ENCODE measurements at places on chromosomes 4 and X. TPM values are rescaled to one million over a fixed set of nuclear protein-coding genes. Genes with fewer than 3 reads are reported as not detected.

Gene TXK
- total RNA-seq = 6.4 TPM

GRCh38 chrX:15549189-15550012 is 48.8 kb downstream of the BMX start:
- H3K4me3 ChIP-seq = no peak overlapping the region
- no peaks in the 10 kb centered on the region for H3K4me1 ChIP-seq
- DNase-seq = no peak

Gene PNMA5
- total RNA-seq = not detected

DNA sequence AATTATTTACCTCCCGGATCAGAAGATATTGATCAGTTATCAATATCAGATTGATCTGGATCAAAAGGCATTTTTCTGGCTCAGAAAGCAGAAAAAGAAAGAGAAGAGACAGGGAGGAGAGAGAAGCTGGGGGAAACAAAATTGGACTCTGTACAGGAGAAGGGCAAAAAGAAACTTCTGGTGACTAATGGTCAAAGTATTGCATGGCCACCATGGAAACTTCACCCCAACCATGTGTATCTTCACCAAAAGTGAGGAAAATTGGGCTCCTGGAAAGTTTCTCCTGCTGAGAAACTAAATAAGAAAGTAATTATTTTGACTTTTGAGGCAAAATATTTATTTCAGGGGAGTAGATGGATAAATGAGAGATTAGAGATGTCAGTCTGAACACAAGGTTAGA is 33.9 kb downstream of the RNF150 start:
- H3K36me3 ChIP-seq = no peaks in the 10 kb centered on the region
- H3K27ac ChIP-seq = no peak overlapping the region
- DNase-seq = no peak
- H3K4me3 ChIP-seq = no peak overlapping the region
- H3K4me1 ChIP-seq = no peaks in the 10 kb centered on the region
- H3K27me3 ChIP-seq = no peaks in the 10 kb centered on the region

DNA sequence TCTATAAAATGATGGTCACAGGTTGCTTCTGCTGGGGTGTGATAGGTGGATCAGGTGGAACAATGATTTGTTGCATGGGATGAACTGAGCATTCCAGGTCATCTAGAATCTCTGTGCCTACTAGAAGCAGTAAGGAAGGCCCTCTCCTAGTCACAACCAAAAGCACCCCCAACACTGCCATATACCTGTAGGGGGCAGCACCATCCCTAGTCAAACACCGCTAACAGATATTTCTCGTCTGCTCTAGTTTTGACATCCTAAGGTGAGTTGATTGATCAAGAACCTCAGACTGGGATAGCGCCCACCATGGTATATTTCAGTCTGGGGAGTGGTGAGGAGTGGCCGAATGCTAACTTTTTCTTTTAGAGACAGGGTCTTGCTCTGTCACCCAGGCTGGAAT is 160.2 kb downstream of the NHS start:
- no peak for DNase-seq
- H3K27ac ChIP-seq = no peak overlapping the region
- H3K27me3 ChIP-seq = no peaks in the 10 kb centered on the region
- H3K36me3 ChIP-seq = no peaks in the 10 kb centered on the region
